ENCODE measurements at places on chromosomes 2 and 18.

DNA sequence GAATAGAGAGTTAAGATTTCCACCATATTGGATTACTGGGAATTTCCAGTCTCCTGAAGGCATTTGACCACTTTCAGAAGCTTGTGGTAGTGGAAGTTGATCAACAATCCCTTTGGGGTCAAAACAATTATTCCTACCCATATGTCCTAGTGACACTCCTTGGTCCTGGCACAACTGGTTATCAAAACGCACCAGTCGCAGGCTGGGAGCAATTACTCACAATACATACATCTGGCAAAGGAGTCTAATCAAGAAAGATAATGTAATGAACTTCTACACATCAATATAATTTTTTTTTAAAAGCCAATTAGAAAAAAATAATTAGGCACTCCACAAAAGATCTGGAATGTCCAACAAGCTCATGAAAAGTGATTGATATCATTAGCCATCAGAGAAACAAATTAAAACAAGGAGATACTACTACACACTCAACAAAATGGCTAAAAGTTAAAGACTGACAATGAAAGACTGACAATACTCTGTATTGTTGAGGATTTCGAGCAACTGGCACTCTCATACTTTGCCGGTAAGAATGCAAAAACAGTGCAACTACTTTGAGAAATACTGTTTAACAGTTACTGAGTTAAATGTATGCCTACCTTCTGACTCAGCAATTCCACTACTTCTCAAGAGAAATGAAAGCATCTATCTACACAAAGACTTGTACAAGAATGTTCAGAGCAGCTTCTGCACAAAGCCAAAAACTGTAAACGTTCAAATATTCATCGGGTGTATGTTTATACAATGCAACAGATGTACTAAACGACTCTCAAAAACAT, 2.0 kb downstream of the INO80C start:
- no peak for DNase-seq

GRCh38 chr2:158060160-158060834, 41.4 kb upstream of the UPP2 start:
- DNase-seq, result no peak

DNA sequence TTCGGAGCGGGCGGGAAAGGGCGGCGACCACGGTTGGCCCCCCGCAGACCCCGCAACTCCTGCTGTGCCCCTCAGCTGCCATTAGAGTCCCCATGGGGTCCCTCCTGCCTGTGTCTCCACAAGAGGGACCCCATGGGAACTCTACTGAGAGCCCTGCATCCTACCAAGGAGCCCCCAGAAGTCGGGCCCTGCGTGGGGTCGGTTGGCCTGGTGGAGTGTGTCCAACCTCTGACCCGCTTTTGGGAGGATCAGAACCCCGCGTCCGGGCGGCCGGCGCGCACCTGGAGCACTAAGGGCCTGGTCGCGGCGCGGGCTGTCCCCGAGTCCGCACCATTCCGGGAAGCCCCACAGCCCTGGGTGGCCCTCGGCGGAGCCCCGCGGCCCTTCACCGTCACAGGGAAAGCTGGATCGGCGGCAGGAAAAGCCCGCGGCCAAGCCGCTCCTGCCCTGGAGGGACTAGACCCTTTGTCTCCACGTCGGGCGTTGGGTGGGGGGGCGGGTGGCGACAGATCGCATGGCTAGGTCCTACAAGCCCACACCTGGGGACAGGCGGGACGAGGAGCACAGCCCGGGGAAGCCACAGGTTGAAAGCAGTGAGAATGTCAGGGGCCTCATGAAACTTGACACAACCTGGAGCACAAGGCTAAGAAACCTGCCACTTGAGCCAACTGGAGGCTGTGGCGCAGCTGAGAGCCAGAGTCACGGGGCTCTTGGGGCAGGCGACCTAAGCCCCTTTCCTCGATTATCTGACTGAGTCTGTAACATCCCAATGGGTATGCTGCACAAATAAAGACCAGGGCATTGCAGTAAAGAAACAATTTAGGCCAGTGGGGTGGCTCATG, 11.2 kb upstream of the CXXC1 start:
- no peak for DNase-seq

- no peak for DNase-seq
These were observed 34.0 kb upstream of the TMEM131 start for GRCh38 chr2:98029718-98030222.

DNA sequence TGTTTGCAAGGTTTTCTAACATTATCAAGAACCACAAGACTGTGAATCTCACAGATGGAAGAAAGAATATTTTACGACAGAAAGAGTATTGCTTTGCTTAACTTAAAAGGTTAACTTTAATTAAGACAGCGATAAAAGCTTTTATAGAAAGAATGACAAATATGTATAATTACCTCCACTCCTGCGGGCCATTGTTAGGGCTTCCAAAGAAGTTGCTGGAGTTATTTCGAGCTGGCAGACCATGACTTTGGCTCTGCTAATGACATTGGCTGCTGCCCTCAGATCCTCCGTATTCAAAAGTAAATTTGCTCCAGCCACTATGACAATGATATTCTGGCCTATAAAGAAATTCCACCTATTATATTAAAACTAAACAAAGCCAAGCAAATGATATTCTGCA, 47.3 kb downstream of the RBKS start:
- no peak for DNase-seq

DNA sequence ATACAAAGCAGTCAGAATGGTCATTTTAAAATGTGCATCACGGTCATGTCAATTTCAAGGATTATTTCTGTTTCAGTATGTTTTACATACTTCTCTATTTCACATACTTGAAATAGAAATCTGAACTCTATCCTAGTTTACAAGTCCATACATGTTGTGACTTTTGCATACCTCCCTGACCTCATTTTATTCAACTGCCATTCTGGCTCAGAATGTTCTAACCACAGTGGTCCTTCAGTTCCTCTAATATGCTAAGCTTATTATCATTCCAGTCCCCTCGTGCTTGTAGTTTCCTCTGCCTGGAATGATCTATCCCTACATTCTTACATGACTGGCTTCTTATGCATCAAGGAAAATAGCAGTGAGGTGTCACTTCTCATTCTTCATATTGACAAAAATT, 295.6 kb downstream of the KIAA1328 start:
- DNase-seq, result no peak

DNA sequence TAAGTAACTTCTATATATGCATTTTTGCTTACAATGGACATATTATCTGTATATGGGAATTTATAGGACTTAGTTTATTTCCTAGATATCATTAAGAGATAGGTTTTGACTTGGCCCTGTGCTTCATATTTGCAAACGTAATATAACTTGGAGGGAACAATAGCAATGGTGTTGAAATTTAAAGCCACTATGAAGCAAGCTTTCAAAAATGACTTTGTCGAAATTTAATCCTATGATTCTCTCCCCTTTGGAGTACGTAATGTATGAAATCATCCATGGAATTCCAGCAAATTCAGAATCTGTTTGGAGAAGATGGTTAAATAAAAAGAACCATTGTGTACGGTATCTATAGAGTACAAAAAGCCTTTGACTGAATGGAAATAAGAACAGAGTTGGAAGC, 486.3 kb downstream of the ARHGAP15 start:
- no peak for DNase-seq

DNA sequence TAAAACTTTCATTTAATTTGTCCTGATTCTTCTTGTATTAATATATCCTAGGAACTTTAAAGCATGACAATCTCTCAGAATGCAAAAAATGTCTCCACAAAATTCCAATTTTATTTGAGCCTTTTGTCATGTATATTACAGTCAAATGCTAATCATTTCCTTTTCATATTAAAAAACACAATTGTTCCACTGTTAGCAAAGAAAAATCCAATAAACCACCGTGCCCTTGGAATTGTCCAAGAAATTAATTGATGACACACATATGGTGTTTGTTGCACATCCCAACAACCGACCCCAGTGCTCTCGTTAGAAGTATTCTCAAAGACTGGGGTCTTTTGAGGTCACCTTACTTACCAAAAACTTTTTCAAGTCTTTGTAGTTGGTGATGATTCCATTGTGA, 28.1 kb downstream of the GFPT1 start:
- DNase-seq, result no peak

GRCh38 chr2:144942516-144943256, 422.8 kb upstream of the ZEB2 start:
- no peak for DNase-seq

DNA sequence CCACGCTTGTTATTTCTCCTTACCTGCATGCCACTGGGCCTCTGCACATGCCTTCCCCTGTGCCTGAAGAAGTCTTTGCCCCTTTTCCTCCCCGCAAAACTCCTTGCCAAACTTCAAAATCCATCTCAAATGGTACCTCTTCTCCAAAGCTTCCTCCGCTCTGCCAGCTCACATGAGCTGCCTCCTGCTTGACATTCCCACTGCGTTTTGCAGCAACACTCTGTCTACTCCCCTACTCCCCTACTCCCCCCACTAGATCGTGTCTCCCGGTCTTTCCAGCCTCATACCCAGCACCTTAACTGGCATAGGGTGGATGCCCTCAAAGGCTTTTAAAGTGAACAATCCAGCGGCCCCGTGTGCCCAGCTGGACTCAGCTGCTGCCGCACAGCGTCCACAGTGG, 65.8 kb downstream of the TNS1 start:
- DNase-seq, result no peak

DNA sequence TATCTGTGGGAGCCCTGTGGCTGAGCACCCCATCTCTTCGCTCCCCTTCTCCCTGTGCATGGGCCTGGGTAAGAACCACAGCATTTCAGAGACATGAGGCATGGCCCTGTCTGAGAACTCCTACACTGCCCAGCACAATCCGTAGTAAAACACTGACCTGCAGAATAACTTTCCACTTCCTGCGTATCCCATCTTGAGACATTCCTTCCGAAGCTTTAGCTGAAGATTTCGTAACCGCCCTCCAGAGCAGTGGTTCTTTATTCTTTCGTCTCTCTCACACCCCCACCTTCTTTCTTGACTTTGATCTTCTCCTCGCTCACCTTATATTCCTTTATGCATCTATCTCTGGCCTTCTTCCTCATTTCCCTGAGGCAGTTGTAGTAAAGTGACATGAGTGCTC, 381.1 kb downstream of the HRH4 start:
- no peak for DNase-seq

- DNase-seq, result no peak
These were observed 299.8 kb downstream of the LRATD1 start for GRCh38 chr2:14932285-14932684.

GRCh38 chr2:149857344-149857743, 269.8 kb upstream of the MMADHC start:
- DNase-seq, result no peak

DNA sequence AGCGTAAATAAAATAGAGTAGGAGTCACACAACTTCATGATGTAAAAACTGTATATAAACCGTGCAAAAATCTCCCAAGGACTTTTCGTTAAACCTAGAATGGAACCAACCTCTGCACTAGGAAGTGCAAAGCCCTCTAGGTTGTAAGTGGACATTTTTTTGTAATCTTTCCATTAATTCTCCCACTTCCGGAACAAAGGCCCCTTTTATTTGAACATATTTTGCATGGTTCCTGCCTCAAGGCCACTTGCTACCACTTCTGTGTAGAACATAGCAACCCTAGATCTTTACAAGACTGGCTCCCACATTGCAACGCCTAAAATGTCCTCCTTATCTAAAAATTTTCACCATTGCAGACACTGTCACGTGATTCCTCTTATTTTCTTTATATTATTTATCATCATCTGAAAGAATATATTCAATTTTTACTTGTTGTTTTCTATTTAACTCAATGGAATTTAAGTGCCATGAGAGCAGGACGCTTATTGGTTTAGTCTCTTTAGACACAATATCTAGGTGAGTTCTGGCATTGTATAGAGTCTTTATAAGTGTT, 249.6 kb upstream of the TMEFF2 start:
- DNase-seq, result no peak

GRCh38 chr2:99856119-99856518, 286.3 kb downstream of the AFF3 start:
- no peak for DNase-seq

GRCh38 chr2:169221745-169222369, 140.5 kb downstream of the LRP2 start:
- no peak for DNase-seq

- DNase-seq, result no peak
These were observed 483.0 kb upstream of the FSIP2 start for GRCh38 chr2:185255566-185255965.

DNA sequence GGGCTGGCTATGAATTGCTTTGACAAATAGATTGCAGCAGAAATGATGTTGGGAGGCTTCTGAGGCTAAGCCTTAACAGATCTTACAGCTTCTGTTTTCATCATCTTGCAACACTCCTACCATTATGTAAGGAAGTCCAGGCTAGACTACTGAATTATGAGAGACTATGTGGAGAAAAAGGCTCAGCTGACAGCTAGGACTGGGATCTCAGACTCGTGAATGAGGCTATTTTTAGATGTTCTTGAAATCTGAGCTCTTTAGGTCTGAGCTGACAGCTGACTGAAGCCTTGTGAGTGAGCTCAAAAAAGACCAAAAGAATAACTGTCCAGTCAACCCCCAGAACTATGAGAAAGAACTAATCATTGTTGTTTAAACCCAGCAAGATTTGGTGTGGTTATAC, 70.3 kb downstream of the VWC2L start:
- no peak for DNase-seq

DNA sequence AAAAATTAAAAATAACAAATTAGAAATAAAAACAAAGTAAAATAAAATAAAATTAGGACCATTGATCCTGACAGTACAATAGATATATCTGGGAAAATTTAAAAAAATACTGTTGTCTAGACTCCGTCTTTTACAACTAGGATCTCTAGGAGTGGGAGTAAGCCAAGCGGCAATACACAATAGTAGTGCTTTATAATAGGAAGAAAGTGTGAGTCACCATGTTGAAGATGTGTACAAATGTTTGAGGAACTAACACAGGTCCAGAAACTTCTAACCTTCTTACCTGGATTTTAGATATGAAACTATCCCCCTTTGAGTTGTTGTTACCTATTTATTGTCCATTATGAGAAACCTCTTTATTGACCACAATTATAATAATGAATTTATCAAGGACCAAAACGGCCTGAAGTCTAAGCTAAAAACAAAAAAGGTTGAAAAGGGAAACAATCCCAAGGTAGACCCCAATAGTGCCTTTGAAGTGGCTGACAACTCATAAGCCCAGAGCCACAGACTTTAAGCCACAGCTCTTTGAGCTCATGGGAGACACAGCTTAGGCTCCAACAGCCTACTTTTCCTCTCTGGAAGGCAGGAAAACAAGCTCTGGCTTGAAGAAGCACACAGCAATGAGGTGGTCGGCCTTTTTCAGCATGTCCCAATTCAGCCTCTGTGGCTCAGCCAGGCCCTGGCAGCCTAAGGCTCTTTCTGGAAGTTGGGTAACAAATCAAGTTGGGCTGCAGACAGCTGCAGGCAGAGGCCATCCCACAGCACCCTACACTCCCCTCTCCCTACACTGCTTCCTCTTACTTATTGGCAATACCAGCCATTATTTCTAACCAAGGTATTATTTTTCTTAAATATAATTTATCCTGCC, 62.9 kb downstream of the AQP4 start:
- DNase-seq, result no peak
